NCI-H2107 (cell line): ENCODE measurements at places on chromosomes 12 and 14.

GRCh38 chr14:74008843-74009499 is 10.1 kb downstream of the ENTPD5 start:
- DNase-seq = no peak

DNA sequence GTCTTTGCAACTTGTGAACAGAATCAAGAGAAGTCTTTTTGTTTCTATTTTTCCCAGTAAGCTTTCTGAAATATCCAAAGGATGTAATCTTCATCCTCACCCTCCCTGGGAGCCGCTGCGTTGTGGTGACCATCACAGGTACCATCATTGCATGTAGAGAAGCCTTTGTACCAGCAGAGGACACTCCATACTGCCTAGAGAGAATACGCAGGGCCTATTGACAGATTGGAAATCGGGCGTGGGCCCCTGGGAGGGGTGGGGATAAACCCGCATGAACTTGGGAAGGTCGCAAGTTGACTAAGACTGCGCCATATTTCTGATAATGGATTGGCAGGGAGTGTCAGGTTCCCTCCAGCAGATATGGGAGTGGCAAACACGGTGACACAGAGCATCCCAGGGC is 12.7 kb downstream of the KRT1 start:
- no peak for DNase-seq

GRCh38 chr12:93819050-93819491 is 141.9 kb downstream of the CRADD start:
- no peak for DNase-seq

- DNase-seq = no peak
These were observed 16.9 kb upstream of the PPP1R1A start for GRCh38 chr12:54605138-54605970.

GRCh38 chr14:82719617-82720016 is 1186.0 kb upstream of the SEL1L start:
- DNase-seq = no peak

DNA sequence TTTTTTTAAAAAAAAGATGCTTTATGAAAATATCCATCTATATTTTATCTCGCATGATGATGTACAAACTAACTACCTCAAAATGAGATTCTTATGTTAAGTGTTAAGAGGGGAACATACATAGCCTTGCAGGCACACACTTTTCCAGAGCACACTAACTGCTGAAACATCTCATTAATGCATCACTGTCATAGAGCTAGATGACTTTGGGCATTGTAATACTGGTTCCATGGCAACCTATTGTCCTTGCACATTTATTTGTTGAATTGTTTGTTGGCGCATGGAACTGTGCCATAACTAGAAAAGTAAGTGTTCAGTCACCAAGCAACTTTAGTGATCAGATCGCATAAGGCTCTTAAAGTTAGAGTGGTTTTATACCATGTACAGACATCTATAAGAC is 348.3 kb downstream of the GALC start:
- DNase-seq = no peak

GRCh38 chr12:76311796-76312195 is 36.4 kb downstream of the BBS10 start:
- no peak for DNase-seq
